ENCODE measurements at places on chromosomes 1 and 21.

DNA sequence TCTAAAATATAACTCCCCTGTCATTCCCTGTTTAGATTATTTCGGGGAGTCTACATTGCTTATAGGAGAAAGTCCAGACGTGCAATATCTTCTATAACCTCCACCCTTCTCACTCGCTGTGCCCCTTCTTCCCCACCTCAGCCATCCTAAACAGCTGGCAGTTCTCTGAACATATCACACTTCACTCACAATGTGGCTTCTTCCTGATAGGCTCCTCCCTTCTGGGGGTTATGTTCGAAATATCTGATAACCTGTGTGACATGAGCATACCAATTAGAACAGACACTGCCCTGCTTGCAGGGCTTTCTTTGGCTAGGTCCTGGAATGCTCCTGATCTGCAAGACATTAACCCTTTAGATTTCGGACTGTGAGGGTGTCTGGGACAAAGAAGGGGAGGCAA lies 274.6 kb downstream of the NFIA start:
- DNase-seq, result no peak

DNA sequence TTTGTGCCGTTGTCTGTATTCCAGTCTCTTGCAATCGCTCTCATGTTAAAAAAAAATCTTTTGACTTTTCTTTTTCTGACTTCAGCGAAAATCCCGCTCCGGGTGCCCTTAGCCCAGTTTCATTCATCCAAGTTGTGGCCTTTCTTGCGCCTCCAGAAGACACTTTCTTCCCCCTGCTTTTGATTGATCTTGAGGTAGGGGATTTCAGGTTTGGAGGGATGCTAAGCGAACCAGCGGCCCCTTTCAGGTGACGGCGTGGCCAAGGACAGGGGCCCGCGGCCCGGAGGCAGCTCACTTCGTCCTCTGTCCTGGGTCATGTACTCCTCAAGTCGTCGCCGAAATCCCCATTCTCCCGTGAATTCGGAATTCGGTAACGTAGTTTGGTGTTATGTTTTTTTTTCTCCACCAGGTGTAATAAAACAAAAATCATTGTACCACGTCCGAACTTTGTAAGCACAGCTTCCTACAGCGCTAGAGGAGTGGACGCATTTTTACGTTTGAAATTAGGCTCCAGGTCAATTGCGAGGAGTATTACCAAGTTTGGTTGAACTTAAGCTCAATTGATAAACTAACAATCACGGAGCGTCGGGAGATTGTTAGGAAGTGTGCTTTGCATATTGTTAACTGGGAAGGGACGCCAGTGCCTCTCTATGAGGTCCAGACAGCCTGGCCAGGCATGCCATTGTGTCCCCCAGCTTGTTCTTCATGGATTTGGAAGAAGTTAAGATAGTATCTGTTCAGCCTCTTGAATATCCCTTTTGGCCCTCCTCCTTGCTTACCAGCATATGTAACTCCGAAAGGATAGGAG lies 1.1 kb downstream of the MRPS6 start:
- no peak for DNase-seq

- DNase-seq, result no peak
Observed at GRCh38 chr1:226133504-226134123, 52.9 kb downstream of the ACBD3 start.

DNA sequence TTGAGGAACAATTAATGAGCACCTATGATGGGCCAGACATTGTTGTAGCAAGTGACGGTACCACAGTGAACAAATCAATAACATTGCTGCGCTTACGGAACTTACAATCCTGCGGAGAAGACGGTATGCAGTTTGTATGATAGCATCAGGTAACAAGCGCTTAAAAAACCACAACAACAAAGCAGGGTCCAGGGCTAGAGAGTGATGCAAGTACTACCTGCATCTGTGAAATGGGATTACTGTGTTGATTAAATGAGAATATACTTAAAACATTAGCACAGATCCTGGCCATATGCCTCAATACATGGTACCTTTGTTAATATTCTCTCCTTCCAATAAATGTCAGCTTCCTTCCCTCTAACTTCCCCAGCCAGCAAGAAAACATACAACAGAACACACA lies 110.6 kb upstream of the ADAR start:
- no peak for DNase-seq

DNA sequence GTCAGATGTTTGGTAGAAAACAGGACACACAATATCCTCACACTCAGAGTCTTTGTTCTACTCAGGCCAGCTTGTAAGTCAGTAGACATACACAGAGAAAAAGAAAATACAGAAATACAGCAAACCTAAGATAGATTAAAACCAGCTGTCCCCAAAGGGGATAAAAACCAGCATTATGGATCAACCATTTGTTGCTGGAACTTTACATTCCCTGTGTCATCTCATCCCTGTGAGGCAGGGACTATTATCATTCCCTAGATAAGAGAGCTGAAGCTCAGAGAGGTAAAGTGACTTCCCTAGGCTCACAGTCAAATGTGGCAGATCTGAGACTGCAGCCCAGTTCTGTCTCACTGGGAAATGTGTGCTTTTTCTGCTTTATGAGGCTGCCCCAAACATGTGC lies 80.7 kb downstream of the DMRTA2 start:
- no peak for DNase-seq

GRCh38 chr1:15323989-15324868 lies 77.2 kb downstream of the FHAD1 start:
- DNase-seq, result no peak

GRCh38 chr1:55580845-55581332 lies 365.7 kb upstream of the USP24 start:
- DNase-seq, result peak; percentile 52
